ENCODE measurements at places on chromosomes 12 and 14. TPM values are rescaled to one million over a fixed set of nuclear protein-coding genes. Genes with fewer than 3 reads are reported as not detected.

RIMBP2 gene
- total RNA-seq: not detected

DNA sequence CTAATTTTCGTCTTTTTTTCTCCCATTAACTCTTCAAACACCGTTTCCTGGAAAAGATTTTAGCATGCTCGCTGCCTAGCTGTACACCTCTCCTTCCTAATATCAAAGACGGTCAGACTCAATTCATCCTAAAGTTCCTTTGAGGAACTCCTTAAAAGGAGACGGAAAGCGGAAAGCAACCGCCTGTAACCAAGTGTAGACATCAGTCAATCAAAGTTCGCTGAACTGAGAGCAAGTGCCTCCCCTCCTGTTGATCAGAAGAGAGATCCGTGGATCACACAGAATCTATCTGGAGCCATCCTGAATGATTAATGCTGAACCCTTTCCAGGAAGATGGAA, 412 bp upstream of the TEP1 start:
- DNase-seq: peak; percentile 29

KRT6C gene
- total RNA-seq: not detected

- no peak for DNase-seq
Measured at GRCh38 chr14:102525929-102526497, 16.4 kb upstream of the ANKRD9 start.

KMT2D gene
- 12.8 TPM for total RNA-seq

KLRF1 gene
- total RNA-seq: not detected

DNA sequence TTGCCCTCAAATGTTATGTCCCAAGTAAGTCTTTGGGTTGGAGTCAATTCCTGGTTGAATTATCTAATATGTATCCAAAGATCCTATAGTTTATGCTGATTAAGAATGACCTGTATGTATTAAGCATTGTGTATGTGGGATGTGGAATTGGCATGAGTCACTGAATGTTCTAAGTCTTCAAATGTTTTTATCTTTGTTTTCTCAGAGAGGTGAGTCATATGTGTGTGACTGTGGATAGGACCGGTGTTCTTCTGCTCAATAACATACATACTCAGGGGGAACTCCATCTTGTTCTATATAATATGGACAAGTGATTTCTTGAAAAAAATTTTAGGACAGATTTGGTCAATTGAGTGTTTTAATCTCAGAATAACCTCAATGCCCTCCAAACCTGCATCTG, 57.9 kb downstream of the NAV3 start:
- peak; percentile 77 for DNase-seq

GRCh38 chr12:4140581-4141301, 132.8 kb upstream of the CCND2 start:
- DNase-seq: no peak

All from GM23248 (cell line).